ENCODE measurements at places on chromosomes 1 and 21.

- DNase-seq, result no peak
These were observed 26.0 kb upstream of the C2CD2 start for GRCh38 chr21:41979751-41980369.

- no peak for DNase-seq
These were observed 31.2 kb downstream of the MACO1 start for GRCh38 chr1:25461849-25462248.

DNA sequence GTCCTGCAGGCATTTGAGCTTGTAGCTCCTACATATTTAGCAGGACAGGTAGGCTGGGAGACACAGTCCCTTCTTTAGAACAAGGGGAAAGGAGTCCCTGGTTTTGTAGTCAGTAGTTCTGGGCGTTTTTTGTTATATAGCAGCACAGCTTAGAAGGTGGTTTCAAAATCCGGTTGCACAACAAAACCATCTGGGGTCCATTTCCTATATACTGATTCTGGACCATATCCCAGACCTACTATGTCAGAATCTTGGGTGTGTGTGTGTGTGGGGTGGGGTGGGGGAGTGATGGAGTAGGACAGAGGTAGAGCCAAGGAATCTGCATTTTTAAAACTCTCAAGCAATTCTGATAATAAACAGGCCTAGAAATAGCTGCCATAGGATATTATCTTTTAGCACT is 21.6 kb downstream of the METTL13 start:
- DNase-seq, result peak; percentile 86

GRCh38 chr1:36436821-36437220 is 13.4 kb downstream of the OSCP1 start:
- DNase-seq, result no peak
